ENCODE measurements at places on chromosomes 2 and 18. TPM values are rescaled to one million over a fixed set of nuclear protein-coding genes. Genes with fewer than 3 reads are reported as not detected.
A peak's percentile ranks its signal among the peaks of the same experiment; 100 is the strongest.

GRCh38 chr2:54979321-54980044 is 70.8 kb downstream of the RTN4 start:
- DNase-seq, result no peak

GRCh38 chr2:142041996-142042395 is 88.8 kb downstream of the LRP1B start:
- DNase-seq, result no peak

- peak; percentile 3 for DNase-seq
These were observed 58.3 kb downstream of the WDR7 start for GRCh38 chr18:56709463-56709862.

DNA sequence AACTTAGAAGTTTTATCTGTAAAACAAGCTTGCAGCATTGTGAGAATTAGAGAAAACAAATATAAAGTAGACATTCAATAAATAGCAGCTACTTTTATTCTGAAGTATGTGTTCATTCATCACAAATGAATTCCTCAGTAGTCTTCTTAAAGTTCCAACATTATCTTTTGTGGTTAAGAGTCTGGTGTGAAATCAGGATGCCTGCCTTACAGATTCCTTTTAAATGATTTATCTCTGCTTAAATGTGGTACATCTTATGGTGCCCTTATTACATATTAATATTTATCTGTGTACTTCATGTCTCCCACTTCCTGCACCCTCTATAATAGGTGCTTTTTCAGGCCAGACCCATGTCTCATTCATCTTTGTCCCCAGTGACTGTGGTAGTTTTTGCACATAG is 595.0 kb downstream of the STK39 start:
- no peak for DNase-seq

GRCh38 chr18:22705328-22705727 is 227.8 kb upstream of the RBBP8 start:
- DNase-seq, result peak; percentile 2

DNA sequence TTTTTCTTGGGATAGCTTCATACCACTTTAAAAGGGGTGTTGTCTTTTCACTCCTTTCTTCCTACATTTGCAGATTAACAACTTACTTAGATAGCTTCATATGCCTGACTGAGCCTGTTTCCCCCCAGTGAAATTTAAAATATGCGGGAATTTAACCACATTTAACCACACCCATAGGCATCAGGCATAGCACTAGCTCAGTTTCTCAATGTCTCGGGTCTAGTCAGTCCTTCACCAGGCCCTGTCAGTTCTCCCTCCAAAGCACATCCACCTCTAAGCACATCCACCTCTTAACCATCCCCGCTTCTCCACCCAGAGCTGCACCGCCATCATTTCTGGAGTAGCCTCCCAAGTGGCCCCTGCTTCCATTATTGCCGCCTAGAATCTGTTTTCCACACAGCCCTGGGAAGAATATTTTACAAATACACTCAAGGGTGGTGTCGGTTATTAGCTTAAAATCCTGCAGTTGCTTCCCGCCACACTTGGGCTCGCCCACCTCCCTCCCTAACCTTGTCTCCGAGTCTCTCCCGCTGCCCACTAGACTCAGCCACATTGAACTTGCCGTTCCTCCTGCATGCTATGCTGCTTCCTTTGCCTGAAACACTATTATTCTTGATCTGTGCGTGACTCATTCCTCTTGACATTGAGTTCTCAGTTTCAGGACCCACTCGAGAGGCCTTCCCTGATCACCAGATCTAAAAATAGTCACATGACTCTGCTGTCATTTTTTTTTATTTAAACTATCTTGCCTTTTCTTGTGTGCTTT is 68.3 kb downstream of the SPTBN1 start:
- peak; percentile 46 for DNase-seq

GRCh38 chr2:144849612-144850011 is 329.7 kb upstream of the ZEB2 start:
- no peak for DNase-seq

GRCh38 chr18:57931038-57931437 is 113.0 kb upstream of the NEDD4L start:
- no peak for DNase-seq

DNA sequence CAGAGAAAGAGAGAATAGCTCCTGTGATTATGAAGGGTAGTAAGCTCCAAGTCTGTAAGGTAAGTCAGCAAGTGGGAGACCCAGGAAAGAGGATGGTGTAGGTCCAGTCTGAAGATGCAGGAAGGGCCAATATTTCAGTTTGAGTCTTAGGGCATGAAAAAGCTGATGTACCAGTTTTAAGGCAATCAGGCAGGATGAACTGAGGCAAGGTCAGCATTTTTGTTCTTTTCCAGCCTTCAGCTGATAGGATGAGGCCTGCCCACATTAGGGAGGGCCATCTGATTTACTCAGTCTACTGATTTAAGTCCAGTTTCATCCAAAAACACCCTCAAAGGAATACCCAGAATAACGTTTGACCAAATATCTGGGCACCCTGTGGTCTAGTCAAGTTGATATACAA is 347.3 kb downstream of the CMPK2 start:
- no peak for DNase-seq

DNA sequence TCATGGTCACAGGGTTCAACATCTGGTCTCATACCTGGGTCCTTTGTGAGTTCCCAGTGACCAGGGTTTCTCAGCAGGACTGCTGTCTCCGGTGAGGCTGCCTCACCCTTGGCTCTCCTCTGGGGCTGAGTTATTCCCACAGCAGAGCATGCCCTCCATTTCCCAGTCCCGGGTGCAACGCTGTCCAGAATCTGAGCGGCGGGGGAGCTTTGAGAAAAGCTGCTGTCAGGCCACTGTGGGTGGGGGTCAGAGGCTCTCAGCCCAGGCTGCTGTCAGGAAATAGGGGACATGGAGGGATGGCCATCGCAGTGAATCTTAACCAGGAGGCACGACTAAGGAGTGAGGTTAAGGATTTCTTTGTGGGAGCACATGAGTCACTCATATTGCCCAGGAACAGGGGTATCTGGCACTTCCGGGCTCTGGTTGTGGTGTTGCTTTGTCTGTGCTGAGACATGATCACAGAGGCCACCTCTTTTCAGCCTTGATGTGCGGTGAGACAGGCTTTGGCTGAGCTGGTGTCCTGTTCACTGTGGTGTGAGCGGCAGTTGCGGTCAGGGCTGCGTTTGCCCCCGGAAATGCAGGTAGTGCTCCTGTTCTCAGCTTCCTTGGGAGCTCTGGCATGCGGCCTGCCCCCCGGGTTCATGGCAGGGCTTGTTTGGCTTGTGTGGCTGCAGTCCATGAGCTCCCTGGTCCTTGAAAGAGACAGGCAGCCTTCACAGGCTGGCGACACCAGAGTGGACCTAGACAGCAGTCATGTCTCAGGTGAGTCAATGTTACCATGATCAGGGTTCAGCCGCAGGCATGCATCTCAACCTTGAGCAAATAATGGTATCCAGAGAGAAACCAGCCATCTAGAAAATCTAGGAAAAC is 310.7 kb upstream of the MYT1L start:
- no peak for DNase-seq

- DNase-seq, result peak; percentile 73
These were observed 161.6 kb upstream of the TRIB2 start for GRCh38 chr2:12555012-12555645.

GRCh38 chr2:184302506-184302905 is 295.8 kb upstream of the ZNF804A start:
- no peak for DNase-seq

DNA sequence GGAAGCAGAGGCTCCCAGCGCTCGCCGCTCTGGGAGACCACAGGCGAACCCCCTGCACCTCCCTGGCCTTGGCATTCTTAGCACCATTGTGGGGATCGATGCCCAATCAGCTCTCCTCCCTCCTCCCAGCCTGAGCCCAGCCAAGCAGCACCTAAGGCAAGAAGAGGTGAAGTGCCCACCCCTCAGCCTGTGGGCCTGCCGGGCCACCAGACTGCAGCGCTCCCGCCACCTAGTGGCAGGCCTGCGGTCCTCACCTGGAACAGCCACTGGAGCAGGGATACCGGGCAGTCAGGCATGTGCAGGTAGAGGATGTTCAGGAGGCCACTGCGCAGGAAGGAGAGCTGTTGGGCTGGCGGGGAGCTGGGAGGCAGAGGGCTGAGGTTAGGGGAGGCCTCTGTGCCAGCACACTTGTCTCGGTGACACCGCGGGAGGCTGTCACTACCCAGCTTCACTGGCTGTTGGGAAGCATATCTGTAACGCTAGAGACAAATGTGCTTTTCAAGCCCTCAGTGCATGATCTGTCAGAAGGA is 35.2 kb downstream of the FAM178B start:
- peak; percentile 54 for DNase-seq

GRCh38 chr2:42045352-42045751 is 2.5 kb upstream of the PKDCC start:
- no peak for DNase-seq

DNA sequence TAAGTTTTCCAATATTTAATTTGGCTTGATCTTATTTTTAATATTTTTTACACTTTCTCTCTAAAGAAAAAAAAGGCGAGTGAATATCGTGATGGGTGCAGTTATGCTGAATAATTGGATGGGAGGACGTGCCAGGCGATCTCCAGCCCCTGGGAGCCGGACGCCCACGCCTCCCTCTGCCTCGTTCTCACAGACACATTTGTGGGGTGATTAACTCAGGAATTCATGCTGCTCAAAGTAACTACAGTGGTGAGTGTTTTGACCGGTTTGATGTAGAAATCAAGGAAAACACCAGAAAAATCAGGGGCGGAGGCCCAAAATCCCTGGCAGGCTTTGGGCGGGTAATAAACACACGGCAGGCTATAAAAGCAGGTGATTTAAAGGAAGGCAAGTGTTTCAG is 736.8 kb upstream of the SALL3 start:
- DNase-seq, result no peak

The GCKR gene
- total RNA-seq, result not detected

The TLX2 gene
- total RNA-seq, result not detected

The SERPINB11 gene
- total RNA-seq, result not detected

The FTCDNL1 gene
- 0.32 TPM for total RNA-seq

The DNER gene
- not detected for total RNA-seq

The DNAJC5G gene
- total RNA-seq, result not detected

The ANKRD44 gene
- total RNA-seq, result 301 TPM

The EDAR gene
- total RNA-seq, result 3.2 TPM
